ENCODE measurements at places on chromosomes 4 and X. TPM values are rescaled to one million over a fixed set of nuclear protein-coding genes. Genes with fewer than 3 reads are reported as not detected.

KLKB1 gene
- polyA plus RNA-seq, result 4.7 TPM

TCP11X2 gene
- not detected for polyA plus RNA-seq

OPN1MW3 gene
- not detected for polyA plus RNA-seq

FGF2 gene
- 1.0 TPM for polyA plus RNA-seq

SLC34A2 gene
- polyA plus RNA-seq, result 0.20 TPM

CLDN34 gene
- 0.13 TPM for polyA plus RNA-seq

F8A2 gene
- not detected for polyA plus RNA-seq

SHISA3 gene
- polyA plus RNA-seq, result 1.4 TPM

FOXR2 gene
- polyA plus RNA-seq, result not detected

CYBB gene
- polyA plus RNA-seq, result 5.5 TPM

ENPEP gene
- 2.5 TPM for polyA plus RNA-seq

GYG2 gene
- polyA plus RNA-seq, result 9.7 TPM

DGKK gene
- polyA plus RNA-seq, result 2.3 TPM

SLC49A3 gene
- 1.4 TPM for polyA plus RNA-seq

RTL3 gene
- polyA plus RNA-seq, result not detected

CYTL1 gene
- polyA plus RNA-seq, result 1.1 TPM

SPANXN4 gene
- polyA plus RNA-seq, result not detected

LRP2BP gene
- 0.59 TPM for polyA plus RNA-seq

SMPX gene
- not detected for polyA plus RNA-seq

All from adrenal gland (tissue), 19 donors.